ENCODE measurements at places on chromosomes 5 and 9.

- no peak overlapping the region for H3K4me3 ChIP-seq
- peaks cover 8% of the 10 kb centered on the region for H3K4me1 ChIP-seq
- H3K27me3 ChIP-seq: no peaks in the 10 kb centered on the region
Observed at GRCh38 chr5:32076699-32077695, 97.1 kb downstream of the GOLPH3 start.

DNA sequence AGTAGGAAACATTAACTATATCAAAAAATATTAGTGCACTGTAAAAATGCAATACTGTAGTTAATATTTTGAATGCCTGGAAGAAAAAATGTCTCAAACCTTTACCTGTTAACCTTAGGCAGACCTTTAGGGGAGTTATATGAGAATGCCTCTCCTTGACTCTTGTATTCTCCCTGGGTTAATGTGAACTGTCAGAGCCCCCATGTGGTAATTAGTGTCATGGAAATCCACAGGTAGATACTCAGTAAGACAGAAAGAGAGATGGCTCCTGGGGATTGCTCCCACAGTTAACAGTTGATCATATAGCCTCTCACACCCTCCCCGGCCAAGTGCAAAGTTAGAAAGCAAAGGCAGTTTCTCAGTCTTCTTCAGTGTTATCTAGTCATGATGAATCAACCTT is 742.8 kb downstream of the NR2F1-AS1 start:
- H3K27me3 ChIP-seq: no peaks in the 10 kb centered on the region
- no peaks in the 10 kb centered on the region for H3K4me1 ChIP-seq
- no peaks in the 10 kb centered on the region for H3K36me3 ChIP-seq

DNA sequence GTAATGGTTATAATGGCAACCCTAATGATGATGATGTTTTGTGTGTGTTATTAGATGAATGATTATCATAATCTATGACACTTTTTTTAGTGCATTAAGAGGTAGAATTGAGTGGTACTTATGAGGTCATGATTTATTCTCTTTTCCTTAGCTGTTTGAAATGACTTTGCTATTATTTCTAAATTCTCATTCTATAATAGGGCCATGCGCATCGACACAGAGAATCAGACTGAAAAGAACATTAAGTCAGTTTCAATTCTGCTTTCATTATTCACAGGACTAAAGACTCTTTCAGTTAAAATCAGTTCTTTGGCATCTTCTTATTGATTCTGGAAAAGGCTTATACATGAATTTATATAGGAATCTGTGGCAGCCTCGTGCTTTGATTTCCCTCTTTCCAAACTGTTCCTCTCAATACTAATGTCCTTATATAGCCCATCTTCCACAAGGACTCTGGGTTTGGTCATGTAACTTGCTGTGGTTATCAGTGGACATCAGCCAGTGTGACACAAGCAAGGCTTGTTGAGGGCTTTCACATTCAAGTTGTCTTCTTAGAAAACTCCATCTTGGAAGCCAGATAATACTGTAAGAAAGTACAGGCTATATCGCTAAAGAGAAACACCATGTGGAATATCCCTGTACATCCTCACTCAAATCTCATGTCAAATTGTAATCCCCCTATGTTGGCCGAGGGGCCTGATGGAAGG is 140.3 kb upstream of the CHD1 start:
- H3K4me1 ChIP-seq: no peaks in the 10 kb centered on the region
- no peaks in the 10 kb centered on the region for H3K36me3 ChIP-seq
- no peak for DNase-seq
- H3K27ac ChIP-seq: no peak overlapping the region
- no peaks in the 10 kb centered on the region for H3K27me3 ChIP-seq
- no peak overlapping the region for H3K4me3 ChIP-seq

DNA sequence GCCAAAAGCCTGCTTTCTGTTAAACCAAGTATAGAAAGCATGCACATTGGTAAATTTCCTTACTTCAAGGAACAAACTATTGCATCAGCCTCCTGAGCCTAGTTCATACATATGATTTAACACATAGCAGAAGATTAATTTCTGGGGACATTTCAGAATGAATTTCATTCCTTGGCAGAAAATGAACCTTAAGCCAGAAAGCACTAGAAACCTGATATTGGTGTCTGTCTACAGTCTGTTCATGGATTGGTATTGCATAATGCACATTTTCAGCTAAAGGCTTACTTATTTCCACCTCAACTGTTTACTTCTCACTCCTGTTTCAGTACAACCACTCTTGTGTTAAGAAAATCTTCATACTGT is 1471.8 kb upstream of the NUDT12 start:
- DNase-seq: no peak
- H3K27me3 ChIP-seq: no peaks in the 10 kb centered on the region
- H3K4me3 ChIP-seq: no peak overlapping the region
- no peak overlapping the region for H3K27ac ChIP-seq
- H3K36me3 ChIP-seq: no peaks in the 10 kb centered on the region

DNA sequence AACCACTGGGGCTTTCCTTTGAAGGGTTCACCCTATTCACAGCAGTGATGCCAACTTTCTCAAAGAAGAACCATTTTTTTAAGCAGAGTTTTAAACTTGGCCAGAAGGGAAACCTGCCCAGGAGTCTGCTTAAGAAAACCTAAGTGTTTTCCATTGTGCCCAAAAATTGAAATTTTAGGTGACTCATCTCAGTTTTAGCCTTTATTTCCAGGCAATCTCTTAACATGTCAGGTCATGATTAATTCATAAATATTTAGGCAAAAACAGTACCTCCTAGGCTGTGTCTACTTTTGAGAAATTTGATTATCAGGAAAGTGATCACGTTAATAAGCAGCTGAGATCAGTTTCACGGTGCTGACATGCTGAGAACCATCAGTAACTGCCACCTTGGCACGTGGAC is 61.9 kb downstream of the TLE1 start:
- H3K4me3 ChIP-seq: no peak overlapping the region
- H3K27me3 ChIP-seq: no peaks in the 10 kb centered on the region
- no peak overlapping the region for H3K27ac ChIP-seq
- no peak for DNase-seq

GRCh38 chr9:111900151-111900857 is 3.7 kb downstream of the UGCG start:
- H3K27me3 ChIP-seq: no peaks in the 10 kb centered on the region
- H3K36me3 ChIP-seq: no peaks in the 10 kb centered on the region
- H3K4me3 ChIP-seq: no peak overlapping the region
- no peak for DNase-seq
- no peak overlapping the region for H3K27ac ChIP-seq
